ENCODE measurements at places on chromosomes 12 and 14. TPM values are rescaled to one million over a fixed set of nuclear protein-coding genes. Genes with fewer than 3 reads are reported as not detected.
A peak's percentile ranks its signal among the peaks of the same experiment; 100 is the strongest.

GRCh38 chr12:46258129-46258528, 10.7 kb downstream of the SLC38A1 start:
- no peak for DNase-seq
- H3K4me1 ChIP-seq, result peaks cover 17% of the 10 kb centered on the region
- H3K27me3 ChIP-seq, result no peaks in the 10 kb centered on the region
- no peak overlapping the region for H3K4me3 ChIP-seq

GRCh38 chr14:21993837-21994236, 320.2 kb upstream of the OR4E1 start:
- H3K4me3 ChIP-seq, result no peak overlapping the region
- 0 out of 2 replicates have a peak, but pooled peaks cover 12% of the 10 kb centered on the region for H3K36me3 ChIP-seq
- H3K27me3 ChIP-seq, result peaks cover 2% of the 10 kb centered on the region
- no peak for DNase-seq
- no peak overlapping the region for H3K27ac ChIP-seq

- DNase-seq, result no peak
- 0 out of 2 replicates have a peak, but pooled peaks cover 3% of the 10 kb centered on the region for H3K36me3 ChIP-seq
- H3K27me3 ChIP-seq, result peaks cover 1% of the 10 kb centered on the region
- H3K4me3 ChIP-seq, result no peak overlapping the region
- no peak overlapping the region for H3K27ac ChIP-seq
- H3K4me1 ChIP-seq, result no peaks in the 10 kb centered on the region
Measured at GRCh38 chr12:129331356-129332085, 478.2 kb downstream of the GLT1D1 start.

GRCh38 chr12:54384591-54385041, at the start of gene ZNF385A:
TSS of gene ZNF385A (minus strand) at chr12:54384733. CDS start at chr12:54384514, 219 bp downstream.
- no peaks in the 10 kb centered on the region for H3K36me3 ChIP-seq
- H3K4me1 ChIP-seq, result peaks cover 63% of the 10 kb centered on the region
- peak within 1 kb of the TSS; percentile 94 for H3K27ac ChIP-seq
- no peaks in the 10 kb centered on the region for H3K27me3 ChIP-seq
- DNase-seq, result no peak

DNA sequence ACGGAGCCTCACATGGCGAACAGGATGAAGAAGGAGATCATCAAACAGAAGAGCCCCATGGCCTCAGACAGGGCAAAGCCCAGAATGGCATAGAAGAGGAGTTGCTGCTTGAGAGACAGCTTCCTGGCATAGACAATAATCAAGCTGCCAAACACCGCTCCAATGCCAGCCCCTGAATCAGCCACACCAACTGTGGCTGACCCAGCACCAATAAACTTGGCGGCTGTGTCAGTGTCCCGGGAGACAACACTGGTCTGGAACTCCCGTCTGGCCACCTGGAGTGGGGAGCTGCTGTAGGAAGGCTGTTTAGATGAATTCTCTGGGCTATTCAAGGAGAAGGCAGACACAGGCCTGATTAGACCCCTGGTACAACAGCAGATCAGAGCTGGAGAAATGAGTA, 100.1 kb downstream of the HEATR5A start:
- peaks cover 8% of the 10 kb centered on the region for H3K36me3 ChIP-seq
- DNase-seq, result no peak
- peaks cover 9% of the 10 kb centered on the region for H3K4me1 ChIP-seq
- H3K4me3 ChIP-seq, result no peak overlapping the region

- no peak overlapping the region for H3K4me3 ChIP-seq
- no peak for DNase-seq
- H3K36me3 ChIP-seq, result no peaks in the 10 kb centered on the region
- no peak overlapping the region for H3K27ac ChIP-seq
Measured at GRCh38 chr12:6954316-6955107, 3.4 kb downstream of the PTPN6 start.

DNA sequence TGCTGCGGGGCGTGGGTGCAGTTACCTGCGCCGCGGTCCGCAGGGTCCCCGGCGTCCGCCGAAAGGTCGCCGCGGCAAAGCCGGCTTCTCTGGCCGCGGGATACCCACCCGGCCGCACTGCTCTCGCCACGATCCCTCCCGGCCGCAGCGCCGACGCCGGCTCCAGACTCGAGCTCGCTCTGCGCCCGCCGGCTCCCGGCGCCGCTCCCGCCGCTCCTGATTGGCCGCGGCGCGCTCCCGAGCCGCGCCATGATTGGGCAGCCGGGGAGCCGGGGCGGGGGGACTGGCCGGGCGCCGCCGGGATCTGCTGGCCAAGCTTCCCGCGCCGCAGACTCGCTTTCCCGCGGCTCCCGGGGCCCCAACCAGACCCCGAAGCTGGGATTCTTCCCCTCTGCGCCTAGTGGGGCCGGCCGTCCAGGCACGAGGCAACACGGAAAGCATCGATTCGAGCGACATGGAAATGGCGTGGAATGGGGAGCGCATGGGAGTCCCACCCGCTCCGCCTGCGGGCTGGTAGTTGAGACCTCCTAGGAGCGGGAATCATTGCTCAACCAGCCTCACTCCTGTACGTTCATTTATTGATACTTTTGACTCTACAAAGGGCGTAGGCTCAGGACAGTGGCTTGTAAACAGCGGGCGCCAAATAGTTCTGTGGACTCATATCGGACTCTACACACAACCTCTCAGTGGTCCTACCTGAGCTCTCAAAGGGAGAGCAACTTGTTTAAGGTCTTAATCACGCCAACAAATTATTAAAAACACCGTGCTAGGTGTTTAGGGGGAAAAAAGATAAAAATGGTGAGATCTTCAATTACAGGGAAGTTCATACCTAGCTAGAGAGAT, 36.4 kb upstream of the STON2 start:
- H3K4me3 ChIP-seq, result no peak overlapping the region
- H3K27ac ChIP-seq, result no peak overlapping the region
- H3K27me3 ChIP-seq, result peaks cover 29% of the 10 kb centered on the region
- DNase-seq, result no peak
- no peaks in the 10 kb centered on the region for H3K36me3 ChIP-seq
- no peaks in the 10 kb centered on the region for H3K4me1 ChIP-seq

- peak; percentile 63 for DNase-seq
- no peak overlapping the region for H3K27ac ChIP-seq
- peaks cover 17% of the 10 kb centered on the region for H3K27me3 ChIP-seq
- H3K4me1 ChIP-seq, result no peaks in the 10 kb centered on the region
- peaks cover 9% of the 10 kb centered on the region for H3K36me3 ChIP-seq
Measured at GRCh38 chr12:49331380-49332222, 5.4 kb downstream of the C1QL4 start.

GRCh38 chr14:94161058-94161457, 13.1 kb upstream of the PPP4R4 start:
- no peaks in the 10 kb centered on the region for H3K36me3 ChIP-seq
- H3K4me1 ChIP-seq, result no peaks in the 10 kb centered on the region
- H3K27me3 ChIP-seq, result peaks cover 24% of the 10 kb centered on the region
- no peak overlapping the region for H3K4me3 ChIP-seq
- no peak for DNase-seq

DNA sequence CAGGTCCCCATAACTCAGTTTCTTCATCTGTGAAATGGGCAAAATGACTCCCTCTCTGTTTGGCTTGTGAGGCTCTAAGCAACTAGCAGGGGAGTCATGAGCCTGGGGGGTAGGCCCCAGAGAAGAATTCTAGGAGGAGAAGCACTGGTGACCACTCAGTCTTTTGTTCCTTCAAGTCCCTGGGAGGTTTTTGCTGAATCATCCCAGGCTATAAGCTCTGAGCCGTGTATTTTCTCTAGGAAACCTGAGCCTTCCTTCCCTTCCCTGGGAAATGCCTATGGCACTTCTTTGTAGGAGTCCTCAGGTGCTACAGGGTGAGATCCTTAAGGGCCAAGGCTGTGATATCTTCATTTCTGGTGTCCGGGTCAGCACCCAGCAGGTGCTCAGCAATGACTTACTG, 4.5 kb downstream of the RPH3A start:
- no peaks in the 10 kb centered on the region for H3K36me3 ChIP-seq
- H3K4me1 ChIP-seq, result no peaks in the 10 kb centered on the region

- peak overlapping the region; percentile 98 for H3K4me3 ChIP-seq
- H3K36me3 ChIP-seq, result no peaks in the 10 kb centered on the region
- H3K27me3 ChIP-seq, result no peaks in the 10 kb centered on the region
- H3K4me1 ChIP-seq, result peaks cover 57% of the 10 kb centered on the region
Measured at GRCh38 chr12:27012982-27013255, 1.3 kb downstream of the TM7SF3 start.

DNA sequence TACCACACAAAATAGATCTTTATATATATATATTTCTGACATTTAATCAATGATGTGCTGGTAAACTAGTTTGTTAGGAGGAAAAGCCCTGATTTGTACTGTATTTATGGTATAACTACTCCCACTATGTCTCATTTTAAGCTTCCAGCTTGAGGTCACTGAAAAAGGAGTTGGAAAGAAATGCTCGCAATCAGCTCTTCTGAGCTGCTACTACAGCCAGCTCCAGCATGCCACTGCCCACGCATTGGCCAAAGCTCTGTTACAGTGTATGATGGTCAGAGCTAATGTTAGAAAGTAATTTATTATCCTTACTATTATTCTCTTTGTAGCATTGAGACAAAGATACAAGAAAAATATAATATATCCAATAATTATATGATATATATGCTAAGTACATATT, 55.0 kb upstream of the PCED1B start:
- peaks cover 52% of the 10 kb centered on the region for H3K4me1 ChIP-seq
- no peak overlapping the region for H3K27ac ChIP-seq
- no peak overlapping the region for H3K4me3 ChIP-seq
- no peaks in the 10 kb centered on the region for H3K36me3 ChIP-seq

- peaks cover 26% of the 10 kb centered on the region for H3K4me1 ChIP-seq
- peak overlapping the region; percentile 93 for H3K4me3 ChIP-seq
- no peak for DNase-seq
- H3K27me3 ChIP-seq, result peaks cover 3% of the 10 kb centered on the region
- H3K36me3 ChIP-seq, result peaks cover 11% of the 10 kb centered on the region
Measured at GRCh38 chr12:32754111-32754510, 1.6 kb downstream of the YARS2 start.

The COL2A1 gene
- not detected for total RNA-seq

The SLC6A13 gene
- not detected for total RNA-seq

The NUAK1 gene
- total RNA-seq, result 13.5 TPM

The TAS2R7 gene
- not detected for total RNA-seq

The RIPK3 gene
- not detected for total RNA-seq

The OAS1 gene
- not detected for total RNA-seq

The SLC39A5 gene
- total RNA-seq, result not detected

Measured in HFFc6 (cell line).